ENCODE measurements at places on chromosomes 3 and 15.

GRCh38 chr3:42507761-42508335 lies 5.4 kb downstream of the VIPR1 start:
- no peak for DNase-seq

DNA sequence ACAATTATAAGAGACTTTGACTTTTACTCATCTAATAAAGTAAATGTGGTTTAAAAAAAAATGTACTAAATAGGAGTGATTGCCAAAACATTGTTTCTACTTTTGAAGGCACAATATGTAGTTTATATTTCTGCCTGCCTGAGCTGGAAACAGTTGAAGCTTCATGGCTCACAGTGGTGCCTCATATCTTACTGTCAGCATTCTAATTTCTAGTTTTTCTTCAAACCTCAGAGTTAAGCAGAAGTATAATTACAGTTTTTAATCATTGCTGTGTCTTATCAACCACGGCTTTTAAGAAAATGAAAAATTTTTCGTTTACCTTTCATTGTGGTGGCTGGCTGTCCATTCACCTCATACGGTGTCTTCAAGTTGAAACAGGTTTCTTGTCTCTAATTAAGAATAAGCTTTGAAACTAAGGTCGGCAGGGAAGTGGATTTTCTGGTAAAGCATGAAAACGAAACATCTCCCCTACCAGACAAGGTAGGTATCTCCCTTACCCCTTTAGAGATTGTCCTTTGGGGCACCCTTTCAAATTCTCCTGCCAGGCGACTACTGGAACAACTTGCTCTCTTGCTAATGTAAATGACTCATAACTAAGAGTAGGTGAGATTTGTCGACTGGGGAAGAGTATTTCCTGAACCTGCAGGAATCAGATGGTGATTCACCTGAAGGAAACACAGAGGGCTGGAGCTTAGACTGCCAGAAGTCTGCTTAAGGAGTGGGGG lies at the start of gene GPR87:
Gene GPR87, minus strand, starts transcription at position 554 of the 725 bp plus-strand sequence. CDS start 16,720 bp downstream, outside the sequence.
- no peak for DNase-seq

DNA sequence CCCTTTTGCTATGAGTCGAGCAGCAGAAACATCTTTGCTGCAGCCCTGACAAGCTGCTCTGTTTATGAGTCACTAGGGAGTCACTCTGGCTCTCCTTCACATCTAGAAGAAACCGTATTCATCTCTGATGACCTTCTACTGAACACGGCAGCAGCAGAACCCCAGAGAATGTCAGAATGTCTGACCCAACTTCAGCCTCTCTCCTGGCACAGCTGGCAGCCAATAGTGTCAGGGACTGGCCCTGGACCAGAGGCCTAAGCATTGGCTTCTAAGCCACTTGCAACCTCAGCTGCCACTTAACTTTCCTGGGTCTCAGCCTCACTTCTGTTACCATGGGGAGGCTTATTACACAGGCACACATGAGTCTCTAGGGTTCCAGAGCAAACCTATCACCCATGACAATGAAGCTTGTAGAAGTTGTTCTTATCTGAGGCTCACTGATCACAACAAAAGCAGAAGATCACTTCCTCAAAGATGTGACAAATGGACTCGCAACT lies 184.1 kb upstream of the TLE3 start:
- DNase-seq: no peak

DNA sequence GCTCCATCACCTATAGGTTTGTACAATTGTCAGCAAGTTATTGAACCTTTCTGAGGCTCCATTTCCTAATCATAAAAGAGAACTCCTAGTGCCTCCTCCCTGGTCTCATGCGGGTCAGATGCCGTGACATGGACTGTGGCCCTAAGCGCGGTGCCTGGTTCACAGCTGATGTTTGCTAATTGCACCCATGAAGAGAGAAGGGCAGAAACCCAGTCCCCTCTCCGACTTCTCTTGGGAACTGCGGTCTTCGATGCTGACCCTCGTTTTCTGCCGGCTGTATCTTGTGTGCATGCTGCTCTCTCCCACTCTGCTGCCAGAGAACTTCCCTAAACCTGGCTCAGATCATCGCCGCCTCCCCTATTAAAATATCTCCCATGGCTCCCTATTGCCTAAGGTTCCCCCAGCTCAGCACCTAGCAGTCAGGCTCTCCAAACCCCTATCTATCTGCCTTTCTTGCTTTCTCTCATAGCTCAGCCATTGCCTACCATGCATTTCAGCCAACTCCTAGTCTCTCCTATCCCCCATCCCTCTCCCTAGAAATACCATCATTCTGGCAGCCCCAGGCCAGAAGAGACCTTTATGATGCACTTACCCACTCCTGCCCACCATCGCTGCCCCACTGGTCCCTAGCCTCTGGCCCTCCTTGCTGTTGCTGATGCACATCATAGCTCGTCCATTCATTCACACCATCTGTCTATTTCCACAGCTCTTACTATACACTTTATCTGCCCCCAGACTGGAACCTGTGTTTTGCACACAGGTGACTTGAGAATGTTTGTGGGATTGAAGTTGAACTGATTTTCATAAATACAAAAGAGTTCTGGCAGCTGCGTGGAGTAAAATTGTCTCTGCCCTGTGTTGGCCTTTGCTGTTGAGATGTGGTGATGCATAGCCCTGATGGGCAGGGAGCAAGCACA lies 6.6 kb downstream of the ISG20 start:
- no peak for DNase-seq

DNA sequence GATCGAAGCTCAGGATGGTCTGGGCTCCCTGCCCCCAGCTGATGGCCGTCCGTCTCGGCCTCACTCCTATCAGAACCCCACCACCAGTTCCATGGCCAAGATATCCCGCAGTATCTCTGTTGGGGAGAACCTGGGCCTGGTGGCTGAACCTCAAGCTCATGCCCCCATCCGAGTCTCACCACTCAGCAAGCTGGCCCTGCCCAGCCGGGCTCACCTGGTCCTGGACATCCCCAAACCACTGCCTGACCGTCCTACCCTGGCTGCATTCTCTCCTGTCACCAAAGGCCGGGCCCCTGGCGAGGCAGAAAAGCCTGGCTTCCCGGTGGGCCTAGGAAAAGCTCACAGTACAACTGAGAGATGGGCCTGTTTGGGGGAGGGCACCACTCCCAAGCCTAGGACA lies 4.4 kb upstream of the JMJD7 start:
- DNase-seq: no peak
